Stimulated activated CD4-positive, alpha-beta T cell treated with anti-CD3 and anti-CD28 coated beads, Interleukin-1b, Interleukin-23, amount 100 ng/mL, for 1 hour (primary cell): ENCODE measurements at places on chromosomes 6 and 20.

GRCh38 chr6:160421854-160422253, 73.7 kb downstream of the SLC22A3 start:
- DNase-seq, result no peak

- DNase-seq, result no peak
These were observed 607.0 kb downstream of the TENT5A start for GRCh38 chr6:81145506-81145905.

DNA sequence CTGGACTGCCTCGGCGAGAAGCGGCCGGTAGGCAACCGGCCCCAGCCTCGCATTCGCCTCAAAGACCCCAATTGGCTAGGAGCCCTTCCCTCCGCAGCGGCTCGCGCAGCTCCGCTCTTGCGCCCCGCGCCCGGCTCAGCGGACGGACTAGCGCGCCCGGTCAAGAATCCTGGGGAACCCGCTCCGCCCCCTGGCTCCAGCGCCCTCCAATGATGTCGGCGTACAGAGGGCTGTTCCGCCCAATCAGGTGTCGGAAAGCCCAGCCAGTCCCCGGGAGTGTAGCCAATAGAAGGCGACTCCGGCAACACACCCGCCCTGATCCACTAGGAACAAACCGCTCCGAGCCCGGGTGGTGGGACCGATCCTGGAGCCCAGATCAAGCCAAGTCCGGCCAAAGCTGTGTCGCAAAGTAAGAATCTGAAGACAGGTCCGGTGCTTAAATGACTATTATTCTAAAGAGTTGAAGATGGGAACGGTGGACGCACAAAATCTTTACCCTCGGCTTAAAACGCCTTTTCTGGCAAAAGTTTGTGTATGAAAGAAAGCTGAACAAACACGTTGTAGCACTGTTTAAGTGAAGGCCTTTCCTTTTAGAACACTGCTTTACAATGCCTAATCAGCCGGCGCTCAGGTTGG, 132.2 kb downstream of the OGFRL1 start:
- no peak for DNase-seq

- no peak for DNase-seq
These were observed 39.0 kb downstream of the JAG1 start for GRCh38 chr20:10634683-10635411.

- DNase-seq, result no peak
These were observed 90.9 kb upstream of the SOX4 start for GRCh38 chr6:21502682-21503081.

- DNase-seq, result no peak
These were observed 160.0 kb downstream of the COL21A1 start for GRCh38 chr6:56087421-56087820.

DNA sequence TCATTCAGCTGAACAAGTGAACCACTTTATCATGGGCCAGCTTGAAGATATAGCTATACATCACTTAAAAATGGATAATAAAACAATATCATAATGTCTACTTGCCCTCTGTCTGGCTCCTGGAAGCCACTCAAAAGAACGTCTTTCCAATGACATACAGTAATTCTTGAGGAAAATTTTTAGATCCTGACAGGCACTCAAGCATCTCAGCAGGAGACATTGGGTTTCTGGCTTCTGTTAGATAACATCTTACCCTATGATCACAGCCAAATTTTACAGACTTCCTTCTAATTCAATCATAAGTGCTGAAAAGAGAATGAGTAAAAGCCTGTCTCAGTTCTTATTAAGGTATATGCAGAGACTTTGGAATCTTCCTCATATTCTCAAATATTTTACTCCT, 330 bp downstream of the CGA start:
- DNase-seq, result no peak

DNA sequence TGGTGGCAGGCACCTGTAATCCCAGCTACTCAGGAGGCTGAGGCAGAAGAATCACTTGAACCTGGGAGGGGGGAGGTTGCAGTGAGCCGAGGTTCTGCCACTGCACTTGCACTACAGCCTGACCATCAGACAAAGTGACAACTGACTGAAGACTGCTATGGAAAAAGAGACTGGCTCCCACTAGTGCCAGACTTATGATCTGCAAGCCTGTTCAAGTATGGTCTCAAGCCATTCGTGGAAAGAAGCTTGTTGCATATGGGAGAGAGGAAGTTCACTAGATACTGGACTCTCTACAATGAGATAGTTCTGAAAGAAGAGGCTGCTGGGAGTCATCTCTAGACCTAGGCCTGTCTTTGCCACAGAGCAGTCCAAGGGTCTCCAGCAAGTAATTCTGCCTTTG, 26.7 kb downstream of the MDN1 start:
- no peak for DNase-seq

DNA sequence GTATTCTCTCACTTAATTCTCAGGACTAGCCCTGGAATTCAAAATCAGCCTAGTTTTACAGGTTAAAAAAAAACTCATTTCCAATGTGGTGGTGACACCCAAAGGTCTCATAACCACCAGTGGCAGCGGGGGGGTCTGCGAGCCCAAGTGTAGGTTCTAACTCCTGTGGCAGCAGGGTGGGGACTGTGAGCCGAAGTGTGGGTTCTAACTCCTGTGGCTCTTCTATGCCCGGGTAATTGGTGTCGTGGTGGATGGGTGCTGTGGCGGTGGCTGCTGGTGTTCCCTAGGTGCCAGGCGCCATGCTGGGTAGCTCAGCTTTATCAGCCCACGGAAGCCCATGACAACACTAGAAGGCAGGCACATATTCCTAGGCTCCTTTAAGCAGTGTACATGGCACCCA, 4.9 kb upstream of the ANKRD60 start:
- no peak for DNase-seq

DNA sequence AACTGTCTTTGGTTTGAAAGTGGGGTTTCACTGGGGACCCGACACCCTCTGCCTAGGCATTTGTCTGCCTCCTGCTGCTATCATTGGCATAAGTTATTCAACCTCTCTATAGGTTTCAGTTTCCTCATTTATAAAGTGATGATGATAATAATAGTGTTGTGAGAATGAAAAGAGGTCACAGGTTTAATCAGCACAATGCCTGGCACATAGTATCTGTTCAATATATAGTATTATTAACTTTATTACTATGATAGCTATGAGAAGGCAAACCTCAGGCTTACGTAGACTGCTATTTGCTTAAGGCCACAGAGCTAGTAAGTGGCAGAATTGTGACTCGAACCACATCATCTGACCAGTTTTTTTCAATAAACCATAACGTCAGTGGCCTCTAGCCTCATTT, 256.8 kb downstream of the CDKAL1 start:
- DNase-seq, result no peak
